ENCODE measurements at places on chromosomes 1 and 21.
A peak's percentile ranks its signal among the peaks of the same experiment; 100 is the strongest.

- DNase-seq = no peak
These were observed 319.2 kb downstream of the NTNG1 start for GRCh38 chr1:107460035-107460434.

GRCh38 chr1:22553991-22554522, 9.2 kb upstream of the EPHA8 start:
- DNase-seq = no peak

GRCh38 chr1:218482683-218483082, 137.5 kb downstream of the TGFB2 start:
- DNase-seq = no peak

GRCh38 chr1:200415227-200415626, 5.4 kb upstream of the ZNF281 start:
- no peak for DNase-seq

DNA sequence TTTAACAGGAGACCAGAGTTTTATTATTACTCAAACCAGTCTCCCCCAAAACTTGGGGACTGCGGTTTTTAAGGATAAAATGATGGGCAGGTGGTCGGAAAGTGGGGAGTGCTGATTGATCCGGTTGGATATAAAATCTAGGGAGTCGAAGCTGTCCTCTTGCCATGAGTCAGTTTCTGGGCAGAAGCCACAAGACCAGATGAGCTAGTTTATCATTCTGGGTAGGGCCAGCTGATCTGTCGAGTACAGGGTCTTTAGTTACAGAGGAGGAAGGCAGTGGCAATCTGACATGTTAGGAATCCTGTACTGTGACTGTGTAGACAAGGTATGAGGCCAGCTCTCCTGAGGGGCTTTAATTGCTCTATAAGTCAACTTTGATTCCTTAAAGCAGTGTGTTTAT, 22.9 kb upstream of the FOXE3 start:
- DNase-seq = no peak

DNA sequence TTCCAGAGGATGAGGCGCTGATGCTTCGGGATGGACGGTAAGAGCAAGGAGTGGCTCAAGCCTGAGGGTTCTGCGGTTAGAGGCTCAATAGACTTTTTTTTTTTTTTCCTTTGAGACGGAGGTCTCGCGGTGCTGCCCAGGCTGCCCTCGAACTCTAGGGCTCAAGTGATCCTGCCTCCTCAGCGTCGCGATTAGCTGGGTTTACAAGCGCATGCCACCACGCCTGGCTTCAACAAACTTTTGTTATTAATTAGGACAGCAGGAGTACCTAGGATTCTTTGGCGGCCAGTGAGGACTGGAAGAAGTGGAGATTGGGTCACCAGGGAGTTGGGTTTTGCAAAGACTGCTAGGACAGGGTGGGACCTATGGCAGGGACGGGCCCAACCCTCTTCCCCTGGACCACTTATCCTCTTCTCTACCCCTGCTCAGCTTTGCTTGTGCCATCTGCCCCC, 587 bp downstream of the SCNM1 start:
- DNase-seq = no peak

- DNase-seq = no peak
These were observed 56.4 kb downstream of the ETS2 start for GRCh38 chr21:38861989-38862683.

DNA sequence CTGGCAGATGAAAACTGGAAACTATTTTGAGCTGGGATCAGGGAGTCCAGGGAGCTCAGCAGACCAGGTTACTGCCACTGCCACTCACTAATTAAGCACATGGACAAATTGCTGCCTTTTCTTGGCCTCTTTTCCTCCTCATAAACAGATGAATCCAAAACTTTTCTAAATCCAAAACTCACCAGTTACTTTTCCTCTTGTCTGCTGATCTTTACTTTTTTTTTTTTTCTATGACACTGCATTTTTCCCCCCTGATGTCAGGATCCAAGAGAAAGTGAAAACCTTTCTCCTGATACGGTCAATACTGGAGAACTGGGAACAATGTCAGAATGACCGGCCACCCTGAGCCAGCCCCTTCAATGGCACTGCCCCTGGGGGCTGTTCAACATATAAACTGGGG, 405.8 kb downstream of the DUSP10 start:
- no peak for DNase-seq

- no peak for DNase-seq
These were observed 230.7 kb downstream of the RPS6KC1 start for GRCh38 chr1:213281640-213282301.

GRCh38 chr1:165161130-165161529, 195.4 kb downstream of the LMX1A start:
- DNase-seq = no peak

DNA sequence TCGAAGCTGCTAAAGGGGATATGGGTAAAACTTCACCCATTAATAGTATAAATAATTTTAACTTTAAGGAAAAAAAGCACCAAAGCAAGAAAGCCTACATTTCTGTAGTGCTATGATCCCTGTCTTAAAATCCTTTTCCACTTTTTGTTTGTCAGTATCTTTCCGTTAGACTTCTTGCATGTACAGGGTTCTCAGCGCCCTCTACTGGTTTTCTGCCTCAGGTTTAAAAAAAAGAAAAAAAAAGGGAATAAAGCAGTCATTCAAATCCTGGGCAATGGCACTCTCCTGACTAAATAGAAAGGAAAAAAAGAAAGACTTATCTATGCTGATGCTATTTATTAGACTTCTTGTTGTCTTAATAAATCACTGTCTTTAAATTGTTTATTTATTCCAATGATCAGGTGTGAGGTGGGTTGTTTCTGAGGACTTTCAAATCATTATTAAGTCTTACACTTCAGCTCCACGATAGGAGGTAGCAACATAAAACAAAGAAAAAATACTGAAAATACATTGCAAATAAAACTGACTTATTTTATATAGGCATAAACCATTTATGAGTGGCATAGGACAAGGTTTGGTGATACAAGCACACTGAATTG, 475.4 kb upstream of the NR5A2 start:
- no peak for DNase-seq

DNA sequence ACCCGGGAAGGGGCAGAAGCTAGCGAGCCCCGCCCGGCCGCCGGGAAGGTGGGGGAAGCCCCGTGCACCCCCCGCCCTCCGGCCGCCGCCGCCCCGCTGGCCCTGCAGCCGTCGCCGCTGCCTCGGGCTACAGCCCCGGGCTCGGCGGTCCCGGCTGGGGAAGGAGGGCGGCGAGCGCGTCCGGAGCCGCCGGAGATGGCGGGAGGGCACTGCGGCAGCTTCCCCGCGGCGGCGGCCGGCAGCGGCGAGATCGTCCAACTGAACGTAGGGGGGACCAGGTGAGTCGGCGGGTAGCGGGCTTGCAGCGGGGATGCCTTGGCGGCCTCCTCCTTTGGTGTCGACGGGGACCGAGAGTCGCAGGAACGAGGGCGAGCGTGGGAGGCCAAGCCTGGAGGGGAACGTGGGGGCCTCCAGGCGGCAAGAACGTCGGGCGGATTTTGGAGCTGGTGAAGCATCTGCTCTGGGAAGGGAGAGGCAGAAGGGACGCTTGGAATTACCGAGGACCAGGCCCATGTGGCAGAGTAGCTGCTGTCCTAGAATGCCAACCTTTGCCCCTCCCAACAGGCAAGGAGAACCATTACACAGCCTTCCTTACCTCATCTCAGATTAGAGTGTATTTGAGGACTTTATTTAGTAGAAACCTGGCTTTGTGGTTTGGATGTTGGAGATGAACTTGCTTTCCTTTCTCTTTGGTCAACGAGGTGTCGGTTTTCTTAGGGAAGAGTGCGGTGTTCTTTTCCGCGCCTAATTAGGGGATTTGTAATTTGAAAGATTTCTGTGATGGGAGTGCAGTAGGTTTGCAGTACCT, 591 bp downstream of the KCTD3 start:
- peak; percentile 14 for DNase-seq

- DNase-seq = no peak
These were observed 171.4 kb downstream of the CAMTA1 start for GRCh38 chr1:6956488-6957159.

- no peak for DNase-seq
These were observed 123.0 kb downstream of the PEX14 start for GRCh38 chr1:10597492-10598388.

GRCh38 chr1:2607641-2608091, 21.1 kb downstream of the PRXL2B start:
- no peak for DNase-seq

GRCh38 chr1:201214886-201215285, 24.3 kb downstream of the IGFN1 start:
- DNase-seq = no peak

GRCh38 chr1:156959414-156959813, 39.0 kb downstream of the LRRC71 start:
- no peak for DNase-seq

DNA sequence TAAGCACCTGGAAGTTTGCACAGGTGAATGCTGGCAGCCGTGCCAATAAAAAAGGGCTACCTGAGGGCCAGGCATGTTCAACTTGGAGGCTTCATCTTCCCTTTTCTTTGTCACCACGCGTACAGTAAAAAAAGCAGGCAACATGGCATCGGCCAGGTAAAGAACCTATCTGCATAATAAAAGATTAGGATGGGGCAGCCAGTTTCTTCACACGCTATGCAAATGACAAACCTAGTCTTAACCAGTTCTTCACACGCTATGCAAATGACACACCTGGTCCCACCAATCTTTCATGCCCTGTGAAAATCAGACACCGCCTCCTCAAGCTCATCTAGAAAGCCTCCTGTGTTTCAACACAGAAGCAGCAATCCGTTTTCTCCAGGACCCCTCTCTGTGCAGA, 413.4 kb downstream of the HLX start:
- no peak for DNase-seq

- DNase-seq = no peak
These were observed 15.1 kb downstream of the KIAA1614 start for GRCh38 chr1:180927841-180928240.

DNA sequence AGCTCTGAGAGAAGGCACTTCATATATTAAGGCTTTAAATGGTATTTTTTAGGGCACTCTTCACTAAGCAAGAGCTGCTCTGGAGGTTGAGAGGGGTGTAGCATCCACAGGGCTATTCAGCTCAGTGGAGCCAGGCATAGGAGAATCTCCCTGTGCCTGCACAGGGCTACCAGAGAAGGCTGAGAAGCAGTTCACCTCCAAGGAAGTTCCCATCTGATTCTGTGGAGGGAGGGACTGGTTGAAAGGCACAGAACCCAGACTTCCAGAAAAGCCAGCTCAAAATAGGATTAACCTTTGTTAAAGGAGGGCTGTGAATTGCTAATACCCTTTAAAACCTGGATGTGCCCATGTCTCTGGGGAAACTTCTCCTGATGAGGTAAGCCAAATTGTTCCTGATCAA, 304.5 kb downstream of the TTLL7 start:
- no peak for DNase-seq

- no peak for DNase-seq
These were observed 6.8 kb downstream of the BSND start for GRCh38 chr1:55005351-55006140.

- DNase-seq = no peak
These were observed 86.4 kb downstream of the LAMC2 start for GRCh38 chr1:183272390-183272848.
